ENCODE measurements at places on chromosomes 6 and 20. TPM values are rescaled to one million over a fixed set of nuclear protein-coding genes. Genes with fewer than 3 reads are reported as not detected.

HSPA1A gene
- 40.7 TPM for polyA plus RNA-seq

DNA sequence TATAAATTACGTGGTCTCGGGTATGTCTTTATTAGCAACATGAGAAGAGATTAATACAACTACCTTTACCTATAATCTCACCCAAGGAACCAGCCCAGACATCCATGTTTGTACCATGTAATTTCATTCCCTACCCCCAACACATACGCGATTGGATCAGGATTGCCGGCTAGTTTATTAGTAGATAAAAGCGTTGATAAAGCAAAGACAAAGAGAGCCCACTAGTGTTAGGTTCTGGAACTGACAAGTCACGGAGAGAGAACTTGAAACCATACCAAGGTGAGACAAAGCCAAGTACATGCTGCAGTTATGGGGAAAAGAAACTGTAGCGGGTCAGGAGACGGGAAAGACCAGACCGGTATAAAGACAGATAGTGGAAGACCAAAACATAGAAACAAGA is 37.4 kb upstream of the FAM135A start:
- no peaks in the 10 kb centered on the region for H3K36me3 ChIP-seq
- H3K27ac ChIP-seq = no peak overlapping the region
- no peaks in the 10 kb centered on the region for H3K27me3 ChIP-seq
- H3K4me1 ChIP-seq = no peaks in the 10 kb centered on the region
- H3K4me3 ChIP-seq = no peak overlapping the region

- H3K27me3 ChIP-seq = no peaks in the 10 kb centered on the region
- H3K36me3 ChIP-seq = no peaks in the 10 kb centered on the region
- no peak overlapping the region for H3K4me3 ChIP-seq
- H3K4me1 ChIP-seq = peaks cover 5% of the 10 kb centered on the region
- DNase-seq = no peak
Measured at GRCh38 chr20:18702736-18703135, 110.8 kb upstream of the SCP2D1 start.

DNA sequence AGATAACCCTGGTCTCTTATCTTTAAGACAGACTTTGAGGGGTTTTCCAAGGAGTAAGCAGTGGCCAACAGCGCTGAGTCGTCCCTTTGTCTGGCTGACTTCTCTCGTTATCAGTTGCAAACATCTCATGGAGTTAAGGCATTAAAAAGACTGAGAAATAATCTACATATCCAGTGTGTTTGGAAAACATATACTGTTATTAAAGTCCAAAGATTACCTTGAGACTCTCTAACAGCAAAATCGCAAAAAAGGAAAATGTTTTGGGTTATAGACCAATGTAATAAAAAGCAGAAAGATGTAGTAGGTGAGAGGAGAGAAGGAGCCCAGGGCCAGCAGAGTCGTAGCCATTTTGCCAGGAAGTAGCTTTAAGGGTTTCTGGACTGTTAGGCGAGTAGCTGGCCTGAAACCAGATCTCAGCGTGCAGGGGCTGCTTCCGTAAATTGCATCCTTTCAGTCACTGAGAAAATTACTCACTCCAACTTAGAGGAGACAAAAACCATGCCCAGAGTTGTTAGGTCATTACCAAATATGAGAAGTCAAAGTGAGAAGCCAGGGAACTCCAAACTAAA is 24.6 kb downstream of the MYLK4 start:
- no peaks in the 10 kb centered on the region for H3K27me3 ChIP-seq
- H3K4me1 ChIP-seq = no peaks in the 10 kb centered on the region
- no peak overlapping the region for H3K4me3 ChIP-seq
- no peak for DNase-seq
- H3K36me3 ChIP-seq = no peaks in the 10 kb centered on the region
- no peak overlapping the region for H3K27ac ChIP-seq

DNA sequence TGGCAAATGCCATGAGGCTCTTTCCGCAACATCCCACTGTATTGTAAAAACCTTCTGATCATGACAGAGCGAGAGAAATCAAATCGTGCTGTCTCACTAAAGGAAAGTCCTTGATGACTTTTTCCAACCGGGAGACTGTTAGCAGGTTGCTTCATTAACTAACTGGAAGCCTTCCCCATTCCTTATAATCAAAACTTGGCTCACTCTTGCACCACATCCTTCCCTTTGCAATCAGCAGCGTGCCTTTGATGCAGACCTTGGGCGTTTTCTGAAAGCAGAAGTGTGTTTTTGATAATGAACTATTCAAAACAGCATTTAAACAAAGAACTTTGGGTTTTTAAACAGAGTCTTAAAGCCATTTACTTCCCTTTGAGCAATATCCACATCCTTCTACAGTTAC is 96.2 kb upstream of the CNR1 start:
- no peaks in the 10 kb centered on the region for H3K36me3 ChIP-seq
- no peak for DNase-seq
- no peaks in the 10 kb centered on the region for H3K4me1 ChIP-seq
- no peak overlapping the region for H3K27ac ChIP-seq

DNA sequence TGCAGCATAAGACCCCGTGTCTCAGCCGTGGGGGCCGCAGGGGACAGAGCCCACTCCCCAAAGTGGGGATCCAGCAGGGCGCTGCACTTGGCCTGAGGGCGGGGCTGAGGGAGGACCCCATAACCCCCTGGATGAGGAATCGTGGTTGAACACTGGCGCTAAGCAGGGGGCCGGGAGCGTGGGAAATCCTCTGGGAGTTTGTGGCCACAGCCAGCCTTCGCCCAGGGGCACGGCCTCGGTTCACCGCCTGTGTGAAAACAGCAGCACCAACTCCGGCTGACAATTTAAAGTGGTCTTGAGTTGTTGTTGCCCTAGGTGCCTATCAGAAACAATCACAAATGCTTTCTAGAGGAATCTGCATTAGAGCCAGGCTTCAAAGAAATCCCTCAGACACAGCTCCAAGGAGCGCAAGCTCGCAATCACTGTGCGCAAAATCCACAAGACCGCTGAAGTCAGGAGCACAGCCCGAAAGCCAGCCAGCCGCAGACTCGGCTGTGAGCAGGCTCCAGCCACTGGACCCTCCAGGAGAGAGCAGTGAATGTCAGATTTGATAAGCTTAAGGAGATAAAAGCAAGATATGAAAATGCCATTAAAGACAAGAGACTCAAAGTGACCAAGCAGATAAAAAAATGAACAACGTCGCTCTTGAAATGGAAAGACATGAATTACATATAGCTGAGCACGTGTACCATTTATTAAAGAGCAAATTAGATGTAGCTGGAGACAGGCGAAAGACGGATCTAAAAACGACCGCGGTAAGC is 10.9 kb upstream of the RPS6KA2 start:
- no peak overlapping the region for H3K27ac ChIP-seq
- DNase-seq = no peak
- peaks cover 7% of the 10 kb centered on the region for H3K4me1 ChIP-seq
- no peaks in the 10 kb centered on the region for H3K36me3 ChIP-seq
- no peak overlapping the region for H3K4me3 ChIP-seq

- H3K4me3 ChIP-seq = no peak overlapping the region
- peaks cover 2% of the 10 kb centered on the region for H3K4me1 ChIP-seq
- no peaks in the 10 kb centered on the region for H3K36me3 ChIP-seq
- H3K27ac ChIP-seq = no peak overlapping the region
- DNase-seq = no peak
- H3K27me3 ChIP-seq = no peaks in the 10 kb centered on the region
Measured at GRCh38 chr20:51369503-51369902, 173.0 kb downstream of the NFATC2 start.

GRCh38 chr20:57837208-57838035 is 127.6 kb upstream of the PMEPA1 start:
- no peak overlapping the region for H3K4me3 ChIP-seq
- H3K27me3 ChIP-seq = peaks cover 4% of the 10 kb centered on the region
- no peak for DNase-seq
- H3K36me3 ChIP-seq = no peaks in the 10 kb centered on the region
- no peak overlapping the region for H3K27ac ChIP-seq

GRCh38 chr6:111429571-111429970 is 53.4 kb downstream of the REV3L start:
- H3K27me3 ChIP-seq = no peaks in the 10 kb centered on the region
- no peak overlapping the region for H3K4me3 ChIP-seq
- H3K27ac ChIP-seq = no peak overlapping the region

DNA sequence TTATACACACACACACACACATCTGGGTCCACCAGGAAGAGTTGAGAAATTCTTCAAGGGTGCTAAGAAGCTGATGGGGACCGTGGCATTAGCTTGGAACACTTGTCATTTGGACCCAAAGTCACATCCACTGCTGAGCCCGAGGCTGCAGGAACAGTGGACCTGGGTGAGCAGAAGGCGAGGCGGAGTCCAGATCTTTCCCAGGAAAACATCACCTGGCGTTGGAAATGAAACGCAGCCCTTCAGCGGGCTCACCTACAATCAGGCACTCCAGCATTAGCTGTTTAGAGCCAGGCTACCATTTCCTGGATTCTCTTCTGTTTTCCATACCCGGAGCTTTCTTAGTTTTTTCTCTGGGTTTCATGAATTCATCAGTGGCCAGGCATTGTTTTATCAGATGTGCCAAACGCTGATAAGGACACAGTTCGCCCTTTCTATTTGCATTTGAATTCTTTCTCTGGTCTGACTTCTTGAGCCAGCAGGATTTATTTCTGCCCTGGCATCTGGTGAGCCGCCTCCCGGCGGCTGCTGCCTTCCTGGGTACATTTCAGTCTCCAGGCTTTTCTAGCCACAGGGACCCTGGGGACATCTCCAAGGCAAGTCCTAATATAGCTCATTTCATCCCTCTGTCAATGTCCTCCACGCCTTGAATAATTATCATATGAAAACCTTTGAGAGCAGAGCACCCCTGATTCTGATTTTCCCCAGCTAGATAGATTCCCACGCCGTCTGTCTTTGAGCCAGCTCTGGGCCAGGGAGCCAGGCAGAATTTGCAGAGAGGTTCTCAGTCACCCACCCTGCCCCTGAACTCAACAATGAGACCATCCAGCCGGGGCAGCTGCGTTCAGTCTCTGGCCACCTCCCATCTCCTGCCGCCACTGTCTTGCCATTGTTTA is 170.9 kb downstream of the TTLL2 start:
- DNase-seq = no peak
- peaks cover 11% of the 10 kb centered on the region for H3K4me1 ChIP-seq

LINC00237 gene
- 0.22 TPM for polyA plus RNA-seq

GRCh38 chr6:159184559-159184958 is 15.4 kb downstream of the FNDC1 start:
- no peaks in the 10 kb centered on the region for H3K4me1 ChIP-seq
- H3K36me3 ChIP-seq = no peaks in the 10 kb centered on the region
- H3K27ac ChIP-seq = no peak overlapping the region

DNA sequence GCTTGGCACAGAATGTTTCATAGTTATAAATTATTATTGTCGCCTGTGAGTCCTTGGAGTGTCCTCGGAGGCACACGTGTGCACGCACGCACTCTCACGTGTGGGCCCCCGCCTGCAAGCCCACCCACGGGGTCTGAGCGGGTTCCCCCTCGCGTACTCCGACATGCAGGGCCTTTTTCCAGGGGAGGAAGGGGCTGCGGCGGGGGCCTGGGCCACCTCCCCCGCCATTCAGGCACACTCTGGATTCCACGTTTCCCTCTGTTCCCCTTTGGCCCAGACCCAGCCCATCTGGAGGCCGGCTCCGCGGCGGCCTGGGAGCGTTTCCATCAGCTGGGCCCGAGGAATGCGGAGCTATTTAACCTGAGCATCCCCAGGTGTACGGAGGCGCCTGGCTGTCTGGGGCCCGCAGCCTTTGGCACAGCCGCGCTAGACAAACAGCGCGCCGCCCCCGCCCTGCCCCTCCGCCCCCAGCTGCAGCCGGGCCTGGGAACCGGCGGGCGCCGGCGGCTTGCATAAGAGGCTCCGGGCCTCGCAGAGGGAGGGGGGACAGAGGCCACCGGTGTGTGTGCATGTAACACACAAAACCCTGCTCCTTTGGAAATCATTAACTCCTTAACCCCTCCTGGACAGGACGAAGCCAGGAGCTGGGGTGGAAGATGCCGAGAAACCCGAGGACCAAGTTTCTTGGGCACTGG is 3.3 kb downstream of the ID1 start:
- H3K4me3 ChIP-seq = peak overlapping the region; percentile 32
- H3K36me3 ChIP-seq = peaks cover 11% of the 10 kb centered on the region
- peak overlapping the region; percentile 57 for H3K27ac ChIP-seq
- H3K27me3 ChIP-seq = peaks cover 4% of the 10 kb centered on the region
- DNase-seq = no peak

KHDC1L gene
- polyA plus RNA-seq = 0.14 TPM

- no peak overlapping the region for H3K4me3 ChIP-seq
- no peak for DNase-seq
- H3K27me3 ChIP-seq = no peaks in the 10 kb centered on the region
- no peaks in the 10 kb centered on the region for H3K4me1 ChIP-seq
- H3K27ac ChIP-seq = no peak overlapping the region
- no peaks in the 10 kb centered on the region for H3K36me3 ChIP-seq
Measured at GRCh38 chr6:158051968-158052367, 70.3 kb downstream of the SYNJ2 start.

Data from H1 (cell line).